HuH-7.5 (cell line): ENCODE measurements at places on chromosomes 7 and 10.

DNA sequence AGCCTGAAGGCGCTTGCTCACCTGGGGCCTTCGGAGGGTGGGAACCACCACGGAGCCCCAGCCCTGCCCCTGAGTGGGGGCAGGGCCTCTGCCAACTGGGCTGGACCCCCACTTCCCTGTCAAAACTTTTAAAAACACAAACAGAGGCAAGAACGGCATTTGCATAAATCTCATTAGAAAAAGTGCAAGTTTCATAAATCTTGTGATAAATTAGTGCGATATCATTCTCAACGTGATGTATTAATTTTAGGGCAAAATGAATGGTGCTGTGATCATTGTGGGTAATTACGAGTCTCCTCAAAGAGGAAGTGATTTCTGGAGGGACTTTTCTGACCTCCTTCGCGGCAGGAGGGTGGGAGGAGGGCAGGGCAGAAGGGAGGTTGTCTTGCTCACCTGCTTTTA is 98.3 kb downstream of the CDH23 start:
- DNase-seq = no peak

DNA sequence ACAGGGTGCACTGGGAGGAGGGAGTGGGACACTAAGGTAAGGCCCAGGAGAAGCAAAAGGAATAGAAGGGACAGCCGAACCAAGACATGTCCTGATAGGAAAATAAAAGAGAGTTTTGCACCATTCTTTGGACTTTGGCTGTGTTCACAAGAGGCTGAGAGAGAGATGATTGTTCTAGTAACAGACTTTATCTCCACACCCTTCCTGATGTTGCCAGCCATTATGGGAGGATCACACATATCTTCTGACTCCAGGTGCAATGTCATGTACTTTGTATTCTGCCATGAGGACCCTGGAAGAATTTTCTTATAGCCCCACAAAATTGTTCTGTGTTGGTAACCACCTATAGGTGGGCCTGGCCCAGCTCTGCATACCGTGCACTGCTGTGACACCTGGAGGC is 11.4 kb downstream of the LSMEM1 start:
- DNase-seq = no peak

GRCh38 chr7:25375805-25376600 is 147.7 kb upstream of the NPVF start:
- no peak for DNase-seq

DNA sequence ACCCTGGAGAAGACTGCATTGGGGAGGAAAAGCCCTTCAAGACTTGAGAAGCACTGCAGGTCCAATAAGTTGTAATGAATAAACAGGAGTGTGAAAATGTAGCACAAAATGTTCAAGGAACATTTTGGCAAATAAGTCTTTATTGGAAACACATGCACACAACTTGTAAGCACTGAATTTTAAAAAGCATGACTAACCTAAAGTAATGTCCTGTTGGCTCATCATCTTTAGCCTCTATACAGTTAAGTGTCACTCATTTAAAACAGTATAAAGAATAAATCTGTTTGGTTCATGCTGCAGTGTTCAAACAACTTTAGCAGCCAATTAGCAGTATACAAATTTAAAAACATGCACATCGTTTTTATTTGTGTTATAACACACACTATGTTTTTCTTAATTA is 108.6 kb downstream of the CDK6 start:
- no peak for DNase-seq

DNA sequence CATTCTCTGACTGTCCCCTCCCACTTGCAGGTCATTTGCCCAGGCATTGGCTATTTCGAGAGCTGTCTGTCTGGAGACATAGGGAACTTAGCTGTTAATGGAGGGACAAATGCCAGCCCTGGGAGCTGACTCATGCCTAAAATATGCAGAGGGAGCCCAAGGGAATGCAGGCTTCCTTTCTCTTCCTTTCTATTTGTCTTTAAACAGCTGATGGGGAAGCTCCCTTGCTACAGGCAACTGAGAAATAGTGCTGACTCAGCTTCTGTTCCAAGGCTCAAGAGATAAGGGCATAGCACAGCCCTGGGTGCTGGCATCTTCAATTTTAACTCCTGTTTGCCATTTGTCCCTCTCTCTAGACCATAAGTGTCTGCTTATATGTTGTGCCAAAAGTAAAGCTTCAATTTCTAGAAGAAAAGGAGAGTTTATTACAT is 82.7 kb upstream of the C1GALT1 start:
- DNase-seq = peak; percentile 56

GRCh38 chr10:106980495-106981451 is 183.7 kb downstream of the SORCS1 start:
- no peak for DNase-seq

GRCh38 chr7:80014511-80014910 is 120.1 kb upstream of the GNAI1 start:
- no peak for DNase-seq

- DNase-seq = no peak
Observed at GRCh38 chr10:26413375-26413774, 24.8 kb upstream of the APBB1IP start.

DNA sequence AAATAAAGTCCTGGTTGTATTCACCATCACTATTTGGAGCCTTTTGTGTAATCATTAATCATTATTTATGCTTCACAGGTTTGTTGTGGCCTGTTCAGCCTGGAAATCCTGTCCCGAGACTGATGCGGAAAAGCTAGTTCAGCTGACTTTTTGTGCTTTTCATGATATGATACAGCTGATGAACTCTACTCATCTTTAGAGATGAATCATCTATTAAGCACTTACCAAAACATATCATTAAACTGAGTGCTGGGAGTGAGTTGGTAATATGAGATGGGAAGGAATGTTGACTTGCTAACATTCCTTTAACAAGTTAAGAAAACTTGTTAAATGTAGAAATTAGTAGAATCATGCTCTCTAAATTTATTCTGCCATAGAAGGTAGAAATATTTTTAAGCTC is 53.0 kb downstream of the CROT start:
- no peak for DNase-seq

- DNase-seq = no peak
Observed at GRCh38 chr10:125034675-125035074, 92.8 kb downstream of the ZRANB1 start.

DNA sequence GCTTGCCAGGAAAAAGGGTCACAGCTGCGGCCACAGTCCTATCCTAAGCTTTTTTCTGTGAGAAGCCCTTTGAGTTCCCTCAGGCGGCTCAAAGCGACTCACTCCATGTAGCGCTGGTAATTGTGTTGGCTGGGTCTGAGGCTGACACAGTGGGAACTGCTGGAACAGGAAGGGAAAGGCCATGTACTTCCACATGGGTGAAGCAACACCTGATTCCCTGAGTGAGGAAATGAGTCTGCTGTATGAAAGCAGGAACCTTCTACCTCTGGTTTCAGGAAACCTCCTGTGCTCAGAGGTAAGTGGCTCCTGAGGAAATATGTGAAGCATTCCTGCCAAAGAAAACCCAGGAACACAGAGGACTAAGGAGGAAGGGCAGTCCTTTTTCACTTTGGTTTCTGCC is 734.6 kb upstream of the SORCS1 start:
- DNase-seq = no peak

GRCh38 chr7:45179666-45180065 is 22.1 kb downstream of the RAMP3 start:
- DNase-seq = no peak

DNA sequence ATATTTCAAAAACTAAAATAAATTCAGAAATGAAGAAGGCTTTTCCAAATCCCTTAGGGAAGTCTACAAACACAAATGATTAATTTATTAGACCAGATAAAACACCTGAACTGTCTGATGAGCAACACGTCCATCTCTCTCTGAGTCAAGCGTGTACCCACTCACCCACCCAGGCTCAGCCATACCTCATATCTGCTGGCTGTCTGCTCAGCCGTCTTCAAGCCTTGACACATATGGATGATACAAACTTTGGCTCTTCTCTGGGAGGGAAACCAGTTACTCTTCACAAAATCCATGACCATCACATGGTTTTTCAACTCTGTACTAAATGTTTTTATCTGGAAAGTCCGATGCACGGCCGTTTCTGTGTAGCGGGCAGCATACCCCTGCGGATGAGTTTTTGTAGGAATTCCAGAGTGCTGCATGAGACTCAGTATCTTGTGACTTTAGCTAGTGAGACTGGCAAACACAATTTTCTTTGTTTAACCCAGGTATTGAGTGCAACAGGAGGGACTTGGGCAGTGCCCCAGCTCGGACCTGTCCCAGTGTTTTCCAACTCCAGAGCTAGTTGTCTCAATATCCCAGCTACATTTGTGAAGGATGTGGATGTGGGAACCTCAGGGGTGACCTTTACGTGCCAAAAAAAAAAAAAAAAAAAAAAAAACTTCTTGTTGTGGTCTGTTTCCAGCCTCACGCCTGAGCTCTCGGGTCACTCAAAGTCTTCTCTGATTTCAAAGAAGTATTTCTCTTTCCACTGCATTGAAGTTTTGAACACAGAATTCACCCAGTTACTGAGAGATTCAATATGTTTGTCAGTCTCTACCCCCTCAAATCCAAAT is at the start of gene C10orf90:
Gene C10orf90, minus strand, starts transcription at position 638 of the 839 bp plus-strand sequence. Its CDS starts 213 bp downstream, at position 425.
- no peak for DNase-seq

GRCh38 chr7:40546616-40547501 is 412.1 kb downstream of the SUGCT start:
- no peak for DNase-seq

- no peak for DNase-seq
Observed at GRCh38 chr10:42961796-42962109, 115.1 kb upstream of the RET start.

GRCh38 chr10:24363070-24363469 is 154.1 kb downstream of the KIAA1217 start:
- DNase-seq = no peak

DNA sequence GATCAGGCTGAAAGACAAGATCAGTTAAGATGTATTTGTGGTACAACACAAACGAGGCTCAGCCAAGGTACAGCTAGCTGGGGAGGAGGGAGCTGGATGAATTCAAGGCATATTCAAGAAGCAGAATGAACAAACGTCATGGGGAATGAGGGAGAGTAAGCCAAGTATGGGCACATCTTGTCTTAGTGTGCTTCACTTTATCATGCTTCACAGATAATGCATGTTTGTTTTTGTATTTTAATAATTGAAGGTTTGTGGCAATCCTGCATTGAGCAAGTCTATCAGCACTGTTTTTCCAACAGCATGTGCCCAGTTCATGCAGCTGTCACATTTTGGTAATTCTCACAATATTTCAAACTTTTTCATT is 135.4 kb downstream of the HIBADH start:
- no peak for DNase-seq

DNA sequence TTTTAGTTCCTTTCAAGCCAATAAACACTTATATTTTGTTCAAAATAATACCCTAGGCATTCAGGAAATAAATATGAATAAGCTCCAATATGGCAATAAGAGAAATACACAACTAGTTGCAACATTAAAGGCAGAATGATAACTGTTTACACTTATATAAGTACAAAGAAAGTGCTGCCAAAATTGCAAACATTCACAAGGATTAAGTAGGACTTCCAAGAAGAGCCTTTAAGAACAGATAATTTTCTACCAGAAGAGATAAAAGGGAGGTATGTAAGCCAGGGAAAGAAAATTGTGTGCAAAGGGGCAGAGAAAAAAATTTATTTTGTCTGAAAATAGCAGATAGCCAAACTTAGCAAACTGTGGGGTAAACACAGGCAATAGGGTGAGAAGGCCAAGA is 83.8 kb downstream of the CTNNA3 start:
- DNase-seq = no peak

DNA sequence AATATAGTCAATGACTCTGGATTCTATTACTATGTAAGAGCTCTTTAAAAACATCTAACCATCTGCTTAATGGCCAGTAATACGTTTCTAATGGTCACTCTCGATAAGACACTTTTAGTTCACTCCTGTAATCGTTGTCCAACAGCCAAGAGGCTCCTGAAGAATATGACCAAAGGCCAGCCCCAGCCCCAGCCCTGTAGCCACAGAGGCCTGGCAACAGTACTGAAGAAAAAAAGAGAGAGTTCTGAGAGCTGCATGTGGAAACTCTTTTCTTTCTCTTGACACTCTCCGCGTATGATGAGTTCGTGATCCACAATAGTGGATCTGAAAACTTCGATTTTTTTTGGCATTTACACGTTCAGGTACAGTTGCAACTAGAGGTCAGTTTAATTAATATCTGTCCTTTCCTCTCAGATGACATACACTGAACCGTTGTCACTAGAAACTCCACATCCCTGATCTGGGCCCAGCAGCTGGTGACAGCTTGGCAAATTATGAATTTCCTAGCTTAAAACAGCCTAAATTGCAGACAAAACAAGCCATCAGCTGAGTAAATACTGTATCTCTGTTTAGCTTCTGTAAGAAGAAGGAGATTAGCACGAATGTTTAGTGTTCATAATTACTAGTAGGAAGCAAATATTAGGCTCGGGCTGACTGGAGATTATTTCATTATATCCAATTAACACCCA is 456.7 kb downstream of the LRMDA start:
- DNase-seq = no peak

GRCh38 chr7:127252778-127253280 is at the start of gene GRM8:
TSS of gene GRM8 (minus strand) at chr7:127252941.
- DNase-seq = peak; percentile 70

DNA sequence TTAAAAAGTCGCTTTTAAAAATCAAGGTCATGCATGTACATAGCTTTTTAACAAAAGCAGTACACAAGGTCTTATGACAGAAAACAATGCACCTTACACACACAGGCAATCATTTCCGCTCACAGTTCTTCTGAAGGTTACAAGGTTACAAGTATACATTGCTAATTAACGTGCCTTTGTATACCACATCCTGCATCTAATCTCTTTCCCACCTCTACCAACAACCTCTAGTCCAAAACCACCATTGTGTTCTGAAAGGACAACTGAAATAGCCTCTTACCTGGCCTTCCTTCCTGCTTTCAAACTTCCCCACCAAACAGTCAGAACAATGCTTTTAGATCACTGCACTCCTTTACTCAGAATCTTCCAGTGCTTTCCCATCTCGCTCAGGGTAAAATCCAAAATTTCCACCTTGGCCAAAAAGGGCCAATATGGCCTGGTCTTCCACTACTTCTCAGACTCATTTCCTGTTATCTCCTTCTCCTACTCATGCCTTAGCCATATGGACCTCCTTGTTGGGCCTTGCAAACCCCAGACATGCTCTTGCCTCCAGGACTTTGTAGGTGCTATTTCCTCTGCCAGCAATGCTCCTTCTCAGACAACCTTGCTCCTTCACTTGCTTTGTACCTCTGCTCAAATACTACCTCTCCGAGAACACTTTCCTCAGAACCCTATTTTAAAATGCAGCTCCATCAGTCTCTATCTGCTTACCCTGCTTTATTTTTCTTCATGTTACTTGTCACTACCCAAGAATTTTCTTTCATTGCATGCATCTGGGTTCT is 205.4 kb downstream of the DNAJC1 start:
- DNase-seq = no peak

GRCh38 chr7:53947732-53948131 is 594.4 kb upstream of the VSTM2A start:
- DNase-seq = no peak

- no peak for DNase-seq
Observed at GRCh38 chr10:96271016-96271815, at the start of gene BLNK. TSS of gene BLNK (minus strand) at chr10:96271569. CDS start at chr10:96271398, 171 bp downstream.

DNA sequence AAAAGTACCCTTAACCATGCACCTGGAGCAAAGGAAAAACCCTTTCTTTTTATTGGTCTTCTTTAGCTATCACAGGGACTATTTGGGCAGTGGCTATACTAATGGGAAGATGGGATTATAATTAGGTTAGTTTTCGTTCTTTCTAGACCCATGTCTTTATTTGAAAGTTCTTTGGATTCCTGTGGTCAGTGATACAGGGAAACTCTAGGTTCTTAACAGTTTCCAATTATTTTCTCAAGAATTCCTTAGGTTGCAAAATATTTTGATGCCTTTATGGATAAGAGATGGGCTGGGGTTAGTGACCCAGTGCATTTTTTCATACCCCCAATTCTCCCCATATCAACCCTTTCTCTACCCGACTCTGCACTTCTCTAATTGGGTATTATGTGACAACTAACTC is 49.0 kb downstream of the ADD3 start:
- DNase-seq = no peak

GRCh38 chr7:102469351-102469971 is 4.7 kb downstream of the LRWD1 start:
- DNase-seq = no peak
